ENCODE measurements at places on chromosomes 11 and 22.

GRCh38 chr22:44645531-44645930 lies 56.5 kb upstream of the PRR5 start:
- DNase-seq, result no peak

GRCh38 chr11:87352759-87353707 lies 315.3 kb downstream of the TMEM135 start:
- DNase-seq, result peak; percentile 82

DNA sequence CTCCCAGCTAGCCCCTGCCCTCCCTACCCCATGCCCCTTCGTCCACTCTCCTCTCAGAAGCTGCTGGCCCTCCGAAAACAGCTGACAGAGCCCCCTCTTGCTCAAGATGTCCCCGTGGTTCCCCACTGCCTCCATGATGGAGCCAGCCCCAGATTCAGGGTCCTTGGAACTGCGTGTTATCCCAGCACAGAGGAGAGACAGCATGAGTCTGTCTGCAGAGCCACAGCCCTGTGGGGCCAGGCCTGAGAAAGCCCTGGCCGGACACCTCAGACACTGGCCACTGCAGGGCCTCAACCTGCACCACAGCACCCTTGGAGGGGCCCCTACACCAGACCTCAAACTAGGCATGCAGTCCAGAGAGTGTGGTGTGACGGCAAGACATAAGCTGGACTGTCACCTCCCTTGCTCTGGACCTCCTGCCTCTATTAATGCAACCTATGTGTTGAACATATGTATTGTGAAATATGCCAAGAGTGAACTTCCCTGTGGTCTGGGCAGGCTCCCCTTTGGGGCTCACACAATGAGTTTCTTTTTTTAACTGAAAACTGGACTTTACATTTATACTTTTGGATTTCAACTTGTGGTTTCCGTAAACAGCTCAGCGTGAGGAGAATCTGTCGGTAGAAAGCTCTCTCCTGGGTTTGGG lies 9.6 kb downstream of the PNPLA5 start:
- no peak for DNase-seq

DNA sequence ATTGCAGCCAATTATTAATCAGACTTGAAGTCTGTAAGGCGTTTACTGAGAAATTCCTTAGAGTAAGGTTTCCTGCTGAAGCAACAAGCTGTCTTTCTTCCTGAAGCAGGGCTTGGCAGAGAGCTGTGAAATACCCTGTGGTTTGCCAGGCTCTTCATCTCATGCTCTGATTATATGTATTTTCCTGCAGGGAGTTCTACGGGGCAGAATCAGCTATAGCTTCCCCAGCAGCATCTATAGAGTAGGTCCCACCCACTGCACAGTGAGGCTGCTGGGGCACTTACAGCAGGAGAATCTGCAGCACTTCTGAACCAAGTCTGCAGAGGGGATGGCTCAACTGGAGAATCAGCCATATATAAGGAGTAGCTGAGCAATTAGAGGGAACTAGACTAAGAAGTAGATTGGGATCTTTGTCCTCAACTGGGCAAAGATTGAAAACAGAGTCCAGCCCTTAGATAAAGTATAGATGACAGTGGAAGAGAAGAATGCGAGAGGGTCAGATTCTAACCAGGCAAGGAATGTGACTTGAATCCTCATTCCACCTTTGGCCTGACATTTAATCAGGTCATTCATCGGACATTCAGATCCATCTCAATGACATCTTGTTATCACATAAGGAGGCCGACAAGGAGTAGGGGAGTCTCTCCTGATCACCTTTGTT lies 37.6 kb downstream of the CNTF start:
- no peak for DNase-seq

GRCh38 chr22:21766691-21767462 lies 31.3 kb upstream of the YPEL1 start:
- no peak for DNase-seq
